ENCODE measurements at places on chromosomes 7 and 10.

DNA sequence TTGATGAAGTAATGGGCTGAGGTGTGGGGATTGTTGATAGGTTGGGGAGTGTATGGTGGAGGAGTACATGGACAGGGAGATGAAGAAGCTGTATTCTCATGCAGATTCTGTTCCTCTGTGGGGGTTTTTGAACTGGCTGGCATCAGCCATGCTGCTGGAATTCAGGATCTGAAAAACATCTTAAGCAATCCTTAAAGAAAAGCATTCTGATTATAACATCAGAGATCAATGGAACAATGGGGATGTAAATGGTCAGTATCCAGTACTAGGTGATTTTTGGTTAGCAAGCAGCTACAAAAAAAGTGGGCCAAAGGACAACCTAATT is 247.5 kb upstream of the GALNT17 start:
- DNase-seq: no peak

GRCh38 chr7:46537191-46537905 is 616.3 kb upstream of the IGFBP3 start:
- DNase-seq: no peak

GRCh38 chr7:34074421-34074820 is 169.1 kb downstream of the BMPER start:
- no peak for DNase-seq

DNA sequence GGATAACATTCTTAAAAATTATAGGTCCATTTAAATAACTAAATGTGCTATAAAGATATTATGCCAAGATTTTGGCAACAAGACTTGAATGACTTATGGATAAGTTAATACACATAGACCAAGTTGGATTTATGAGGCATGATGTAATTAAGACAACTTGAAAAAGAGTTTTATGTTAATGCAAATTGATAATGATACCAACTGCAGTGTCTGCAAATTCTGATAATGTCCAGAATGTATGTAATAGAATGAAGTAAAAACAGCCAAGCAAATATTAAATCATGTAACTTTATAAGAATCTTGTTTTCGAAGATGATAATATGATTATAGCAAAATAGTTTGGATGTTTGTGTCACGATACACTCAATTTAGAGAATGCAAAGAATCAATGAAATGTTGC is 868.3 kb downstream of the DNAJB9 start:
- no peak for DNase-seq

- DNase-seq: no peak
Measured at GRCh38 chr7:149569726-149570422, 72.3 kb upstream of the ZNF746 start.

- no peak for DNase-seq
Measured at GRCh38 chr10:47048526-47048905, 137.3 kb downstream of the PTPN20 start.

- DNase-seq: no peak
Measured at GRCh38 chr7:6385110-6385781, 62.5 kb downstream of the DAGLB start.

DNA sequence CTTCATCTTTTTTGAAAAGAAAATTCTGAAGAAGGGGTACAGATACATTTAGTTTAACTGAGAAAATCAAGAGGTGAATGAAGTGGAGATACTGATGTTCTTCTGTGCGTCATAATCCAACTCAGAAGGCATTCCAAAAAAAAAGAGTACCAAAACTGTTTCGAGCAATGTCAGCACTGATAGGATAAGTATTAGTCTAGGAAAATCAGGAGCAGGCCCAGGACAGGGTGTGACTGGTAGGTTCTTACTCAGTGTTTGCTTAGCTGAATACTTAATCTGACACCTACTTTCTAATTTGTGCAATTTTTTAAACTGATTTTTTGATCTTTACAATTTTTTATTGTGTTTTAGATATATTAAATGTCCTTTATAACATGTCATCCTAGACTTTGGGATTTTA is 4.3 kb downstream of the BZW2 start:
- DNase-seq: no peak

DNA sequence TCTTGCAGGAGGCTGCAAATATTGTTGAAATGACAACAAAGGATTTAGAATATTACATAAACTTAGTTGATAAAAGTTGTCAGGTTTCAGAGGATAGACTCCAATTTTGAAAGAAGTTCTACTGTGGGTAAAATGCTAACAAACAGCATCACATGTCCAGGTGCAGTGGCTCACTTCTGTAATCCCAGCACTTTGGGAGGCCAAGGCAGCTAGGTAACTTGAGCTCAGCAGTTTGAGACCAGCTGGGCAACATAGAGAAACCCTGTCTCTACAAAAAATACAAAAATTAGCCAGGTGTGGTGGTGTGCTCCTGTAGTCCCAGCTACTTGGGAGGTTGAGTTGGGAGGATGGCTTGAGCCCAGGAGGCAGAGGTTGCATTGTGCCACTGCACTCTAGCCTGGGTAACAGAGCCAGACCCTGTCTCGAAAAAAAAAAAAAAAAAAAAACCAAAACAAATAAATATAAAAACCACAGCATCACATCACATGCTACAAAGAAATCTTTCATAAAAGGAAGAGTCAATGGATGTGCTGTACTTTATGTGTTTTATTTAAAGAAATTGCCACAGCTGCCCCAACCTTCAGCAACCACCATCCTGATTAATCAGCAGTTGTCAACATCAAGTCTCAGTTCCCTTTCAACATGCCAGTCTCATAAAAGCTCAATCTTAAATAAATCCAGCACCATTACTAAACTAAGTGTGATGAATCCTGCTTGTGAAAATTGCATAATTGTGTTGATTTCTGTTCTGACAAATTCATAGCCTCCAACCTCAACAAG is 83.2 kb upstream of the MBL2 start:
- DNase-seq: no peak

DNA sequence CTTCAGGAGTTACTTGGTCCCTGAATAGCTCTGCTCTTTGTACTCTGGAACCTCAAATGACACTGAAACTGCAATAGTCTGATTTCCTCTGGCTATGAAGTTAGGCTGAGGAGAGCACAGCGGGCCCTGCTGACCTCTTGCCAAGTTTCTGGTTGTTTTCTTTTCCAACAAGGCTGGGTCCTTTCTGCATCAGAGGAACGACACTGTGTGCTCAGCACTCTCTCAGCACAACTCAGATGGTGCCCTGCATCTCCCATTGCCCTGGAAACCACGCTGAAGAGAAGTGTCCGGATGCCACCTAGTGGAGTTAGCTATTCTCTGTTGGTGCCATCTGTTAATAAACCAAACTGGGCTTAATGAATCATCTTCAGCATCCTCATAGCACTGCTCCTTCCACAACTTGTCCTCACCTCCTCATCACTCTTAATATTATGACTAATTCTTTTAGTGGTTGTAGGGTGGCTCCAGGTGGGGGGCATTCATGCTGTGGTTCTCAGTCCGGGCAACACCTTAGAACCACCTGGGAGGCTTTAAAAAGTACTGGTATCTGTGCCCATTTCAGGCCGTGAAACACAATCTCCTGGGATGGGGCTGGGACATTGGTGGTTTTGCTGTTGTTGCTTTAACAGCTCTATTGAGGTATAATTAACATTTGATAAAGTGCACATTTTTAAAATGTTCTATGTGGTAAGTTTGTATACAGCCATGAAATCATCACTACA is 8.2 kb upstream of the EFCAB10 start:
- peak; percentile 89 for DNase-seq

DNA sequence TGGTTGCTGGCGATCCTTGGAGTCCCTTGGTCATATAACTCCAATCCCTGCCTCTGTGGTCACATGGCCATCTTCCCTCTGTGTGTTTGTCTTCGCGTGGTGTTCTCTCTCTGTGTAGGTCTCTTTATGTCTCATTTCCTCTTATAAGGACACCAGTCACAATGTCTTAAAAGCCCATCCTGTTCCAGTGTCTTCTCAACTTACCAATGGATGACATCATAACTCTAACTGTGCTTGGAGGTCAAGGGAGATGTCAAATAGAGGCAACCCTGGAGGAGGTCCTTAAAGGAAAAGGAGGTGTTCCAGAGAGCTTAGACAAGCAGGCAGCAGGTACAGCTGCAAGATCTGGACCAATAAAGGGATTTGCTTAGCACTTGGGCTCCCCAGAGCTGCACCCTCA is 143.0 kb downstream of the BUB3 start:
- no peak for DNase-seq

GRCh38 chr10:118926903-118927302 is 102.6 kb upstream of the NANOS1 start:
- no peak for DNase-seq

- DNase-seq: no peak
Measured at GRCh38 chr10:84263716-84264115, 18.9 kb downstream of the RGR start.

DNA sequence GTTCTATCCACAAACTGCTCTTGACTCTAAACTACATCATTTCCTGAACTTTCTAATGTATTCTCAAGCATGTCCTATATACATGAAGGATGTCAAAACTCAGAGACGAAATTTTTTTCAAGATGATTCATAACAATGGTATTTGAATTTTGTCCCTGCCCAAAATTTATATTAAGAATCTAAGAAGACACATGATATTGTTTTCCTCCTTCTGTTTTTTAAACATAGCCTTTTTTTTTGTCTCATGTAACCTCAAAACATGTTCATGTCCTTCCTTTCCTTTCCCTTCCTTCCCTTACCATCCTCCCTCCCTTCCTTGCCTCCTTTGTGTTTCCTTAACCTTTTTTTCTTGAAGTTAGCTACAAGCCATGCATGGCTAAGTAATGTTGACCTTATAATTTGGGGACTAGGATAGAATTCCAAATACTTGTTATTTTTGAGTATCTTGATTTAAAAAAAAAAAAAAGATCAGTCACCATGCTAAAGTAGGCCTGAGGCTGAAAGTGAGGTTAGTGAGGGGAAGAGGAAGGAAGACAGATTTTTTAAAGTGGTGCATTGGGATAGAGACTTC is 163.0 kb downstream of the SUGCT start:
- no peak for DNase-seq

- DNase-seq: no peak
Measured at GRCh38 chr7:13181216-13181615, 493.8 kb downstream of the ARL4A start.

DNA sequence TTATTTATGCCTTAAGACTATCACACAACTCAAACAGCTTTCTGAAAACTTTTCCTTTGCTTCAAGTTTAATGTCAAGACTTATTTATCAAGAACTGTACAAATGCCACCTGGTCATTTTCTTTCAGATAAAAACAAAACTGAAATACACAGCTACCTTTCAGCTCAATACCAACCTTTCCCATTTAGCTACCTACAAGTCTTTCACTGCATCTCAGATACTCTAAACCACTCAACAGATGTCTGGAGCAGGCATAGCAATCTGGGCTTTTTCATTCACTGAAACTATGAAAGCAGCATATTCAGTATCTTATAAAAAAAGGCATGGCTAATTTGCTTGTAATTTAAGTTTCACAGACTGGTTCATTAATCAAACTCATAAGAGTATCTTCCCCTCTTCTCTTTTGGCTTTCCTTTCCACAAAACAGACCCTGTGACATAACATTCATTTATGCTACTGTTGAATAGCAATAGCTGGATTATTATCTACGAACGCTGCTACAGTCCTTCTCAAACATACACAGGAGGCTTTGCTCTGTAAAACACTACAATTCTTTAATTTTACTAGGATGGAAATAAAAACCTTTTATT is 8.2 kb downstream of the TRA2A start:
- DNase-seq: no peak

- no peak for DNase-seq
Measured at GRCh38 chr10:62814756-62815380, 1.3 kb downstream of the EGR2 start.

- DNase-seq: no peak
Measured at GRCh38 chr7:116041615-116042014, 11.1 kb upstream of the TFEC start.

GRCh38 chr10:4678951-4679671 is 146.9 kb upstream of the AKR1E2 start:
- DNase-seq: no peak

- DNase-seq: no peak
Measured at GRCh38 chr10:104835422-104835821, 194.3 kb downstream of the SORCS3 start.

- no peak for DNase-seq
Measured at GRCh38 chr10:131206111-131206995, 105.2 kb downstream of the TCERG1L start.

DNA sequence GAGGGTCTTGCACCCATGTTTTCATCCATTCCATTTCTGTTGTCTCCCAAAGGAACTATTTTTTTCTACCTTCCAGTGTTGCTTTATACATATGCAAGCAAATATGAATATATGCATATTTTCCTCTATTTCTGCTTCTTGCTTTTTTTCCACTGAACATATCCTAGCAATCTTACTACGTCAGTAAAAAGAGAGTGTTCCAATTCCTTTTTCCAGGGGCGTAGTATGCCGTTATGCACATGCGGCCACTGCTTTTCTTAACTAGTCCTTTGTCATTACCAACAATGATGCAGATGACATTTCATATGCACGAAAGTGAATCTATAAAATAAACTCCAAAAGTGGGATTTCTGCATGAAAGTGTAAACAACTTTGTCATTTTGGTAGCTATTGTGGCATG is 40.2 kb upstream of the FRMD4A start:
- DNase-seq: no peak

- no peak for DNase-seq
Measured at GRCh38 chr7:134329614-134330346, 13.1 kb upstream of the SLC35B4 start.

DNA sequence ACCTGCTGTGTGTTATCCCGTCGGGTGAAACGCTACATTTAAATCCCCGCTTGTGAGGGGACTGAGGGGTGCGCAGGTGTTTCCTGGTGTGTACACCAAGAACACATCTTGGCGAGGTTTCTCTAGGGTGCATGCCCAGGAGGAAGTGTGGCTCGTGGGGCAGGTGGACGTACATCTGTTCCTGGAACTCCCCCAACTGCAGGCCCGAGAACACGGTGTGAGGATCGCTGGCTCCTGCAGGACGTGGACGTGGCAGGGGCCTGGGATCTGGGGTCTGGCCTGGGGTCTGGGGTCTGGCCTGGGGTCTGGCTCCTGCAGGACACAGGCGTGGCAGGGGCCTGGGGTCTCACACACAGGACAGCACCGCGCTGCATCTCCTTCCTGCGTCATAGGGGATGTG is 10.1 kb downstream of the KNDC1 start:
- no peak for DNase-seq

DNA sequence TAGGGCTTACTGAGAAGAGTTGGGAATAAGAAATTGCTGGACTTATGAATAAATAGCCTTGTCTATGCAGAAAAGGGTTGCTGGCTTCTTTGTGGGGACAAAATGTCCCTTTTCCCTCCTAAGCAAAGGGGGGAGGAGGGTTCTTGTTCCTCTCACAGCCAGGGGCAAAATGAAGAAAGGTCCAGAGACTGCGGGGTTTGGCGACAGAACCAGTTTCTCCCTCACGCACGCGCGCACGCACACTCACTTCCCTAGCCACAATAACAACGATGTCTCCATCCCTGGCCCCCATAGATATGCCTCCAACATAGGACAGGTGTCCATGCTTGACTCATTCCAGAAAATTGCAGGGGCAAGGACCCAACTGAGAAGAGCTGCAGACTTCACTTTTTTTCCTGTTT is 3.3 kb downstream of the ZMIZ1 start:
- no peak for DNase-seq

- no peak for DNase-seq
Measured at GRCh38 chr7:78002021-78002420, 203.4 kb downstream of the PHTF2 start.

- no peak for DNase-seq
Measured at GRCh38 chr7:149720372-149721083, 52.9 kb downstream of the ZNF467 start.

Data from NCI-H1694 treated with DMSO at 0.1 percent for 48 hours (cell line).